NCI-H748 treated with DMSO at 0.1 percent for 48 hours (cell line): ENCODE measurements at places on chromosomes 1 and 21.

DNA sequence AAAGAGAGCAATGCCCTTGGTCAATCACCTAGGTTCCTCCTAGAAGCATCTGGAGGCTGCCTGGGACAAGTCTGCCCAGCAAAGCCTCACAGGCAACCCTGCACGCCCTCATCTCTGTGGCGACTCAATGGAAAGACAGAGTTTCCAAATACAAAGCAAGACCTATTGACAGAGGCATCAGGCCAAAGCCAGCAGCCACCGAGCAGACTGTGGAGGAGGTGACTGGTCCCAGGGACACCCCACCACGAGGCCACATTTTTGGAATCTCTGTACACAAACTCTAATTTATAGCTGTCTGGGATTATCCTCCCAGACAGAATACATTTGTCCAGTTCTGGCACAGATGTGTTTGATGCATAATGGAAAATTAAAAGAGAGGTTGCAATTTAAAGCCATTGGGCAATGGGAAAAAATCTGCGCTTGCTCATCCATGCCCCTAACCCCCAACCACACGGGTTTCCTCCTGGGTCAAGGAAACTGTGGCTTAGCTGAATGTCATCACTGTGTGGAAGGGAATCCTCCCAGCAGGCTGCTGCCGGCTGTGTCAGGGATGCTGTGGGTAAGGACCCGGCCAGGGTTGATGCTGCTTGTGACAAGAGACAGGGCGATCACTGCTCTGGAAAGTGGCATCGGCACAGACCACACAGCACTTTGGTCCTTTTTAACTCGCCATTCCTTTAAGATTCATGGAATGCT lies 14.3 kb downstream of the TSPAN2 start:
- DNase-seq, result no peak

GRCh38 chr1:87575528-87575927 lies 246.8 kb downstream of the LMO4 start:
- no peak for DNase-seq

GRCh38 chr1:1240348-1240732 lies 6.2 kb downstream of the C1QTNF12 start:
- DNase-seq, result no peak

GRCh38 chr1:222042120-222042519 lies 300.2 kb upstream of the DUSP10 start:
- no peak for DNase-seq

DNA sequence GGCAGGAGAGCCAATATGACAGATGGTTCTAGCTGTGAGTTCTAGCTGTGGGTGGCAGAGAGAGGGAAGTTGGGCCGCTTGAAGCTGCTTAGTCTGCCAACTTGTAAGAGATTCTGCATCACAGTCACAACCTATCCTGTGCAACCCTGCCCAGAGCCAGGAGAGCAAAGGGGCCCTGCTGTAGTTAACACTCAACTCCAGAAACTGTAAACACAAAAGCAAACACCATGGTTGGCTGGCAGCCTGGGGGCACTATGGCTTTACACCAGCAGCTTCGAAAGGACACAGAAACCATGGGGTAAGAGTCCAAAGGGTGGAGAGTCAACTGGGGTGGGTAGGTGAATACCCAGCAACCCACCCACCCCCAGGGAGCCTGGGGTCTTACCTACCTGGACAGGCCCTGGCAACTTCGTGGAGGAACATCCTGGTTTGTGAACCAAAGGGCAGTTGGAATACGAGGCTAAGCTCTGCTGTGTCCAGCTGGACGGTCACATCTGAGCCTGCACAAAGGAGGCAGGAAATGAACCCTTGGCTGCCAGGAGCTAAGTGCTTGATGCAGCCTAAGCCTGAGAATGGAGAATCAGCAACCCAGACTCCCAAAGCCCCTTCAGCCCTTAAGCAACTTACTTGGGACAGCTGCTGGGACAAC lies 6.4 kb downstream of the INPP5B start:
- DNase-seq, result no peak

DNA sequence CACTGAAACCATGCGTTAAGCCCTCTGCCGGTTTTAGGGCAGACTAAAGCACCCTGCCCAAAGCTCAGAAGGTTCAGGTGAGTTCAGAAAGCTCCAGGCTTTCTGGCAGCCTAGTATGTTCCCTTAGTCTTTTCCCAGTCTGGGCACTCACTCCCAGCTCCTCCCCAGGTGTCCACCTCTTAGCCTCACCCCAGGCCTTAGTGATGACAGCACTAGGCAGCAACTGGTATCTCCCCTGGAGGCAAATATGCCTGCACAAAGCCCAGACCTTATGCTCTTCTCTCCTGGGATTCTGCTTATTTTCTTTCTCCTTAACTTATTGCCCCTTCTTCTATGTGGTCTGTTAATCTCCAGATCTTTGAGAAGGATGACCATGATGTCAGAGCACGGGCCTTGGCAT lies 80.2 kb downstream of the CD58 start:
- DNase-seq, result no peak
